ENCODE measurements at places on chromosomes 3 and 15.
A peak's percentile ranks its signal among the peaks of the same experiment; 100 is the strongest.

DNA sequence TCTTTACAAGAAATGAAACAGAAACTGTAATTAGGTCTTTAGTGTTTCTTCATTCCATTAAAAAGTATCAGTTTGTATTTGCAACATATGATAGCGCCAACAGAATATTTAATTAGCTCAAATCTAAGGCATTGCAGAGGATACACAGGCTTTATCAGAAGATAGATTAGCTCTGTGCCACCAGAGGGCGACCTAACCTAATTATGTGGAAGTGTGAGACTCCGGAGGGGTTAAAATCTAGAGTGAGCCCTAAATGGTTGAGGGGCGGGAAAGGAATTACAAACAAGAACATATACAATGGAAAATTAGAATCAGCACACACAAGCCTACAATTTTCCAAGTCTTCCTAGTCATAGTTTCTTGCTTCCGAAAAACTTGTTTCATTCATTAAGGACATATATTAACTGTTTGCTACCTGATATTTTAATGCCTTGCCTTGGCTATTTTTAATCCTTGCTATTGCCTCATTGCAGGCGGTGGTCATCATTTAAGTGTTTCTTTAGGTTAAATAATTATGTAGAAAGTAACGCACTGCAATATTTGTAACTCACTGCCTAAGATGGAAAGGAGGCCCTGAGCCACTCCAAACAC, 18.0 kb upstream of the RYR3 start:
- DNase-seq: peak; percentile 60

DNA sequence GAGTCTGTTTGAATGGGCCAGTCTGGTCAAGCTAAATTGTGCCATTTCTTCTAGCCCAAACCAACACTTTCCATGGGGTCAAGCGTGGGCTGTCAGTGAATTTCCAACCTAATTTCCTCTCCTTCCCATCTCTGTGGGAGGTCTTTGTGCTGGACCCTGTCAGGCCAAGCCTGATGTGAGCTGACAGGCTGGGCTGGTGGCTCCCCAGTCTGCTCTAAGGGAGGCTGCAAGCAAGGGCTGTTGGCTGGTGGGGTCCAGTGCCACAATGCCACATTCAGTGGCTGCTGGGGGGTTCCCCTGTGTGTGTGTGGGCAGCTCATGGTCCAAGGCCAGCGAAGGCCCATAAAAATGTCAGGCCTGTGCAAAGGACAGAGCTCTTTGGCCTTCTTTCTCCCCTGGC, 216.1 kb downstream of the OPA1 start:
- DNase-seq: no peak

- no peak for DNase-seq
Measured at GRCh38 chr3:16883057-16883722, 1.6 kb upstream of the PLCL2 start.

DNA sequence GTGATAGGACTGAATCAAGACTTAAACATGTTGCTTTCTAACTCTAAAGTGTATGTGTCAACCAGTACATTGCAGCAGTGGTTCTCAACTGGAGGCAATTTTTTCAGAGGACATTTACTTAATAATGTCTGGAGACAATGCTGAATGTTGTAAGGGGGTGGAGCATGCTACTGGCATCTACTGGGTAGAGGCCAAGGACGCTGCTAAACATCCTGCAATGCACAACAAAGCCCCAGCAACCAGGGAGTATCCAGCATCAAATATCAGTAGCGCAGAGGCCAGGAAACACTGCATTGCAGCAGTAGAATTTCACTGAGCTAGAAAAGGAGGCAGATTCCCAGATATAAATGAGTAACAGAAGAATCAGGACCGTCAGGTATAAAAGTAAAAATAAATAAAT, 79.8 kb upstream of the GRM7 start:
- no peak for DNase-seq

DNA sequence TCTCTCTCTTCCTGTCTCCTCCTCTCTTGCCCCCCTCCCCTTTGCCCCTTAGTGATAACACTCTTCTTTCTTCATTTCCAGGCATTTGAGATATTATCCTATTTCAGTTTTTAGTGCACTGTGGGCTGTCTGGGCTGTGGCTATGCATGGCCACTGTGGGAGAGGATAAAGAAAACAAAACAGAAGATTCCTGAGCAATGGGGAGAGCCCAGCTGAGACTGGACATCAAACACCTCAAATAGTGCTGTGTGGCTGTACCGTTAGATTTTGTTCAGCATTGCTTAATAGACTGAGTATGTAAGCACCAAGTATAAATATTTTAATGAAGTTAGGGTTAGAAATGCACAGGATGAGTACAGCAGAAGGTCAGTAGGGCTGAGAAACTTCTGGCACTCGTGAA, 7.9 kb upstream of the GBE1 start:
- no peak for DNase-seq

GRCh38 chr3:98750276-98750919, 12.7 kb upstream of the ST3GAL6 start:
- no peak for DNase-seq

DNA sequence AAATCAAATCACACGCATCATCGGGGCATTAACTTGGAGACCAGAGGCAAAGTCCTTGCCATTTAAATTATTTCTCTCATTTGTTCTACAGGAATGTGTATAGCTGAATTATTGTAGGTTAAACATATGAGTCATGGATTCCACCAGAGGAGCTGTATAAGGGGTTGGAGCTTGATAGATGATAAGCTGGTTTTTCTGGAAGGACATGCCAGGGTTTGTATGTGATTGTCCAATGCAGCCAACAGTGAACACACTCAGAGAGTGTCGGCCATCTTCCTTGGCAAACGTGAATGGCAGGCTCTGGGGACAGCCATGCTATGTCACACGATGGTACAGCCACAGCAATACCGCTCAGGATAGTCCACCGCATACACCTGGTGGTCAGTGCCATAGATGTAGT, 25.1 kb downstream of the SSUH2 start:
- no peak for DNase-seq

DNA sequence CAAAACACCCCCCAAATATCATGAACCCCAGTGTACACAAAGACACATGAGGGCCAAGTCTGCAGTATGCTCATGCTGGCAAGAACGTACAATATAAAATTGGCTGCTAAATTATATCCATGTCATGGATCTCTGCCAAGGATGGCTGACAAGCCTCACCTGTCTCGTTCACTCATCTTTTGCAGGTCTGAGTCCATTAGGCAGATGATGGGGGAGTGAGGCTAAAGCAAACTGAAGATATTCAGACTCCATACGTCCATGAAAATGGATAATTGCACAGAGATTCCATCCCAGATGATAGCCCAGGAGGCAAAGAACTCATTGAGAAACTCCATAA, 122.3 kb upstream of the PTPRG start:
- DNase-seq: no peak

DNA sequence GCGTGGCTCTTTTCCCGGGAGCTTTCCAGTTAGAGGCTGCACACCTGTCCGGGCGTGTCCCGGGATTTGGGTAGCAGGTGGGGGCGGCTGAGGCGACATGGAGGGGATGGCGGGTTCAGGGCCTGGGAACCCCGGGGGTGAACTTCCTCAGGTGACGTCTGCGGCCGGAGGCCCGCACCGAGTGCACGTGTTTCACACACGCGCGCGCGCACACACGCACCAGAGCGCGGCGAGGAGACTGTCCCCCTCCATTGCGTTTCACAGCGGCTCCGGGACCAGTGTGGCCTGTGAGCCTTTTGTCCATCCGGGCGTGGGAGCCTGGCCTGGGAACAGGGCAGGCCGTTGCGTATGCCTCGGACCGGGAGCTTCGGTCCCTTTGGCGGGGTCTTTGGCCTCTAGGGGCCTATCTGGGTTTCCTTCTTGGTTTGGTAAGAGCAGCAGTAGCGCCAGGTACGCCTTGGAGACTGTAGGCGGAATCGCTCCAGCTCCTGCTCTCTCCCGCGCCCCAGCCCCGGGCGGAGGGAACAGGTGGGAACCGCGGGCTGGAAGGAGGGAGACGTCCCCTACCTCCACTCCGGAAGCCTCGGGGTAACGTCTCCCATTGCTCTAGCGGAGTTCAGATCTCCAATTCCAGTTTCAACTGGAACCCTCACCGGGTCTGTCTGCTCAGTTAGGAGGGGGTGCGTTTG, 220.0 kb downstream of the MEIS2 start:
- DNase-seq: no peak

GRCh38 chr3:184660931-184661330, 50.9 kb downstream of the MAGEF1 start:
- DNase-seq: no peak

DNA sequence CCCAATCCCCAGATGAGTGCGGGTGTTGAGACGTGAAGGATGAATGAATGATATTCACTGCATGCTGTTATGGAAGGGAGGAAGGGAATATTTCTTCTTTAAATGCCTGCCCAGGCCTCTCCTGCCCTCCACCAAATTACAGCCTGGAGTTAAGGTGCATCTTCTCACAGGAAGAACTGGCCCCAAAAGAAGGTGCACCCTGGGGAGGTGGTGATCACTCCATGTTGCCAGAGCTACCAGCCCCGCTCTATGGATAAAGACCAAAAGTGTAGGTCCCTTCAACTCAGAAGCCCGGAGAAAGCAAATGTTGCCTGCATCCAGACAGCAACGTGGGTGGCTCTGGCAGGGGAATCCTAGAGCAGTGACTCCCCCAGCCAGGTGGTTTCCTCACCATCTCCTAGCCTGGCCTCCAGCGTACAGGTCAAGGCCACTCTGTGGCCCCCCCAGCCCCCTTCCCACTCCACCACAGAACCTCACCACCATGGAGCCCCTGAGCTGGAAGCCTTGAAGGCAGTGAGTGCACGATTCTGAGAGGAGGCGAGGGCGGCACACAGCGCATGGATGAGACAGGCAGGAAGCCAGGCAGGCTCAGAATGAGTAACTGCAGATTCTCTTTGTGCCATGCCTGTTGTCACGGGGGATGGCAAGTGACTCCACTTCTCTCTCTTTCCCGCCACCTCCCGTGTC, 3.5 kb upstream of the VIPR1 start:
- DNase-seq: peak; percentile 62

DNA sequence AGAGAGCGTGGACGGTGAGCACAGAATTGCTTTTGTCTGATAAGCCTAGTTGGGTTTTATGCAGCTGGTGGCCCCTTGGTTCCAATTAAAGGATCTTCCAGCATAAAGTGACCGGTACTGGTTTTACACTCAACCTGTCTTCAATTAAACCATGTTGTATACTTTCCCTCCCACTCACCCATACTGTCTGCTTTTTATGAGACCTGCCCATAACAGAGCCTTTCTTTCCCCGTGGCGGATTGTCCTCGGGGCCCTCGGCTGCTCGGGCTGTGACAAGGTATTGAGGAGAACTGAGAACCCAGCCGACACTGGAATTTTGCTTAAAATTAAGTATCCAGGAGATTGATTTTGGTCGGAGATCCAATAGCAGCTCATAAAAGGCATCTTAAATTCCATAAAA, 98.4 kb downstream of the TMEM266 start:
- DNase-seq: no peak

- DNase-seq: peak; percentile 1
Measured at GRCh38 chr3:95508124-95508523, 1306.3 kb upstream of the EPHA6 start.

GRCh38 chr3:176661432-176661964, 535.8 kb downstream of the TBL1XR1 start:
- no peak for DNase-seq

DNA sequence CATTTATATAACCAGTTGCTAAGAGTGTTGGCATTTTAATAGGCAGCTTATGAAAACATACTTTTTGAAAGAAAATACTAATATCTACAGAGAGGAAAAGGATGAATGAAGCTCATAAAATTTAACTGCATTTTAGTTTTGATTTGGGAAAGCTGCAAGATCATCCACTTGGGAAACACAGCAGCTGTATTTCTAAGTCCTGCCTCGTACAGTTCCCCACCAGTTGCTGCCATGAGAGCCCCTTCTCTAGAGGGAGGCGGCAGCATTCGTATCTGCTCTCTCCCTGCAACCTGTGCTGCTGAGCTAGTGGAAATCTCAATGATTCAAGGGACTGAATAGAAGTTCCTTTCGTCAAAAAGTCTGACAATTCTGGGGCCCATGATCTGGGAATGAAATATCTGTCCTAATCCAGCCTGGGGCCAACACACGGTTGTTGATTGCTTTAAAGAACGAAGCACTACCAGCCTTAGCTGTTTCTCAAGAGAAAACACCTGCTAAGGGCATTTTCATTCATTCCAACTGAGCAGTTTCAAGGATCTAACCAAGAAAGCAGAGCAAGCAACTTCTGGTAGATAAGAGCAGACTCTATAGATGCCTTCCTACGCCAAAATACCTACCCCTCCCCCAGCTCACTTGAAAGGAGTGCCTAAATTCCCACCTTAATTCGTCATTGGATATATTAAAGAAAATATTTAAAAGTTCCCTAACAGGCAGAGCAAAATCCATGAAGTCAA, 223.7 kb downstream of the MAGI1 start:
- DNase-seq: no peak

DNA sequence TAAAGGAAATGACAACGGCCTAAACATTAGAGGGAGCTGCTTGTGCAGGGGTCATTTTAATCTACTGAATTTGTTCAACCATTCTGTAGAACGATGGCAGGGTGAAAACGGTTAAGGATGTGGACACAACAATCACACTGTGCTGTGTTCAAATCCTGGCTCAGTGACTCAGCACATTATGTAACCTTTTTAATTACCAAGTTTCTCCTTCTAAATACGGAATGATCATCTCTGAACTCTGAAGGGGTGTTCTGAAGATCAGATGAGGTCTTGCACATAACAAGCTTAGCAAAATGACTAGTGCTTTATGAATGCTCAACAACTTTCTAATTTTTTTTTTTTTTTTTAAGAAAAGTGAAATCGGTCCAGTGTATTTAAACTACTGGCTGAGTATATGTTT, 592.8 kb downstream of the FOXP1 start:
- DNase-seq: no peak

GRCh38 chr3:67118635-67119034, 120.5 kb downstream of the KBTBD8 start:
- DNase-seq: no peak

- no peak for DNase-seq
Measured at GRCh38 chr3:119794971-119795612, 13.2 kb downstream of the NR1I2 start.

- DNase-seq: no peak
Measured at GRCh38 chr15:57312318-57313133, 63.8 kb upstream of the CGNL1 start.
